NCI-H226 (cell line): ENCODE measurements at places on chromosomes 11 and 22.

- no peak for DNase-seq
Measured at GRCh38 chr11:115715251-115715770, 211.1 kb upstream of the CADM1 start.

DNA sequence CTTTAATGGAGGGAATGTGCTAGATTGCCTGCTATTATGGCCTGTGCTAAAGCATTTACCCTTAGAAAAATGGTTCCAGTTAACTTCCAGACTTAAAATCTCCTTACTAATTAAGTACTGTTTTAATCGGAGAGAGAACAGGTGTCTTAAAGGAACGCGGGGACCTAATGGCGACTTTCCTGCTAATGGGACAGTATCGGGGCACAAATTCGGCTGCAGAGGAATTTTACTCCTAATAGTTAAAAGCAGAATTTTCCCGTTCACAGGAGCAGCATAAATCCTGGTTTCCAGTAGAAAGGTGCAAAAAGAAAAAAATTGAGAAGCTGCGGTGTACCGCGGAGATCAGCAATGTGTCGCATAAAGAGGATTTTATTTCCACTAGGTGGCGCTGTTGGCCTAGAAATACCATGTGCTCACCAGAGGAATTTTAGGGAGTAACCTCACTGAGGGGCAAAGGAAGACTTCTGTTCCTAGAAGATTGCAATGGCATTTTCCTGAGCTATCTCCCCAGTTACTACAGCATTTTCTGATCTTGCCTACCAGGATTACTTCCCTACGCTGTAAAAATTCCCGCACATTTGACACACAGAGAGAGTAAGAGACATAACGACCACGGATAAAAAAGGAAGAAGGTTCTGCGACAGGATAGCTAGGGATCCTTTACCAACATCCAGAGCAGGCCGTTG, 44.5 kb downstream of the ZNF280B start:
- DNase-seq, result peak; percentile 4

DNA sequence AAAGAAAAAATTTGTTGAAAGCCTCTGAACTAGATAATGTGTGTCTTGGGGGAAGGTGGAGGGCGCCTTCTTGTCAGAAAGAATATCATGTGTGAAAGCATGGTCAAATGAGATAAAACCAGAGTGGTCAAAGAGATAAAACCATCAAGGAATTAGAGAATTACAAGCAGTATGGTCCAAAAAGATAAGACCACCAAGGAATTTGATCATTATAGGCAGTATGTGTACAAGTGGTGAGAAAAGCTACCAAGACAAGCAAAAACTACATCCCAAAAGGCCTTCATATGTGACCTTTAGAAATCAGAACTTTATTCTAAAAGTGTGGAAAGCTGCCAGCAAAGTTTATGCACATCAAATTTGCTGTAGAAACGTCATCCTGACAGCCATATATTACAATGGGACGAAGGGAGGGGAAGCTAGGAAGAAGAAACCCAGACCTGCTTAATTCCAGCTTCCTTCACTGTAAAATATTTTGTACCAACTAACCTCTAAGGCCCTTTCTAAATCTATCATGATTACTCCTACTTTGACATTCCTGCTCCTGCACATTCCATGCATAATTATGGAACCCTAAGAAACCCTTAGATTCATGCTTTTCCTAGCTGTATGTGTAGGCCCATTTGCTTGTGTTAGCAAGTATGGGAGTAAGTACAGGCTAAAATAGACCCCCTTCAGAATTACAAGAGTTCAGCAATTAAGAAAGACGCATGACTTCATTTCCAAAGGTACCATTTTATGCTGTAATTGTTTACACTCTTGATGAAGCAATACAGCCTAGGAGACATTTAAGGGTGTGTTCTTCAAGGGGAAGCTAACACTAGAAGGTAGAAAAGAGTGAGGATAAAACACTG, 51.6 kb downstream of the LGR4 start:
- DNase-seq, result peak; percentile 65

DNA sequence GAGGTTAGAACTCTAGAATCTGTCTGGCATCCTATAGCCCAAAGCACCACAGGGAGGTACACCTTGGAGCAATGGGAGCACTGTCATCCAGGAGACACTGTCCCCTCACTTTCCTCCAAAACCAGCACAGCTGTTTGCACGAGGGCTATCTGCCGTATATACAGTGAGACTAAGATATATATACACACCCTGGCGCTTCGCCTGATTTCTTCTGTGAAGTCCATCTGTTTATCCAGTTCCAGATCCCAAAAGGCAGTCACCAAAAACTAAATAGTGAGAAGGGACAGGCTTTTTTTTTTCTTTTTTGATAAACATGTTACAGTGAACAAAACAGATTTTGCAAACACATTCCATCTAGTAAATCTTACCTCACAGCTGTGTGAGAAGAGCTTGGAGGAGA, 68.5 kb downstream of the ARFGAP2 start:
- DNase-seq, result no peak

- no peak for DNase-seq
Measured at GRCh38 chr11:3099178-3099577, 42.0 kb upstream of the CARS1 start.
